Stimulated activated naive CD8-positive, alpha-beta T cell treated with anti-CD3 and anti-CD28 coated beads, Interleukin-15, Interleukin-2, amounts not matched to agents 100 U/mL and 50 U/mL, for 24 hours (primary cell): ENCODE measurements at places on chromosomes 1 and 21.

- no peak for DNase-seq
Measured at GRCh38 chr1:234170622-234171021, 202.6 kb upstream of the COA6 start.

- DNase-seq = no peak
Measured at GRCh38 chr1:96633695-96634094, 87.9 kb upstream of the PTBP2 start.

DNA sequence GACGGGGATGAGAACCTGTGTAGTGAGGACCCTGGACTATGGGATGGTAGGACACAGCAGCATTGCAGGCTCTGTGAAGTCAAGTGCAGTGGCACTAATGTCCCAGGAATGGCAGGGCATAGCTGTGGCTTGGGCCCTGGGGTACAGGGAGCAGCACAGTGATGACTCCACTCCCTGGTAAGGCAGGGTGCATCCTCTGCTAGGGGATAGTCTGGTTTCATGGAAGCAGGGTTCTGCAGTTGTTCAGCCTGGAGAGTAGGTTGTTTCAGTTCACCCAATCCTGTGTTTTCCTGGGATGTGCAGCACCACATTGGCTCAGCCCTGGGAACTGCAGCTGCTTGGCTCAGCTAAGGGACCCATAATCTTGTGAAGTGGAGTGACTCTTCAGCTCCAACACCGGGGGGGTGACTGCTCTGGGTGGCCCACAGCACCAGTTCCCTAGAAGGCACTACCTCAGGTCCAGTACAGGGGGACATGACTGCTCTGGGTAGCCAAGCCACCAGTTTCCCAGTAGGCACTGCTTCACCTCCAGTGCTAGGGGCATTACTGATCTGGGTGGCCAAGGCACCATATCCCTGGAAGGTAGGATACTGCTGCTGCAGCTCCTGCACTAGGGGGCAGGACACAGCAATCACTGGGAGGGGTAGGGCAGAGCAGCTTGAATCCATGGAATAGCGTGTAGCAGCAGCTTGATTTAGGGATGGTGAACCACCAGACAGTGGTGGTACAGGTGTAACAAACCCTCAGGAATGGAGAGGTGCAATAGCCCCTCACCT is 15.3 kb upstream of the C1orf185 start:
- no peak for DNase-seq

DNA sequence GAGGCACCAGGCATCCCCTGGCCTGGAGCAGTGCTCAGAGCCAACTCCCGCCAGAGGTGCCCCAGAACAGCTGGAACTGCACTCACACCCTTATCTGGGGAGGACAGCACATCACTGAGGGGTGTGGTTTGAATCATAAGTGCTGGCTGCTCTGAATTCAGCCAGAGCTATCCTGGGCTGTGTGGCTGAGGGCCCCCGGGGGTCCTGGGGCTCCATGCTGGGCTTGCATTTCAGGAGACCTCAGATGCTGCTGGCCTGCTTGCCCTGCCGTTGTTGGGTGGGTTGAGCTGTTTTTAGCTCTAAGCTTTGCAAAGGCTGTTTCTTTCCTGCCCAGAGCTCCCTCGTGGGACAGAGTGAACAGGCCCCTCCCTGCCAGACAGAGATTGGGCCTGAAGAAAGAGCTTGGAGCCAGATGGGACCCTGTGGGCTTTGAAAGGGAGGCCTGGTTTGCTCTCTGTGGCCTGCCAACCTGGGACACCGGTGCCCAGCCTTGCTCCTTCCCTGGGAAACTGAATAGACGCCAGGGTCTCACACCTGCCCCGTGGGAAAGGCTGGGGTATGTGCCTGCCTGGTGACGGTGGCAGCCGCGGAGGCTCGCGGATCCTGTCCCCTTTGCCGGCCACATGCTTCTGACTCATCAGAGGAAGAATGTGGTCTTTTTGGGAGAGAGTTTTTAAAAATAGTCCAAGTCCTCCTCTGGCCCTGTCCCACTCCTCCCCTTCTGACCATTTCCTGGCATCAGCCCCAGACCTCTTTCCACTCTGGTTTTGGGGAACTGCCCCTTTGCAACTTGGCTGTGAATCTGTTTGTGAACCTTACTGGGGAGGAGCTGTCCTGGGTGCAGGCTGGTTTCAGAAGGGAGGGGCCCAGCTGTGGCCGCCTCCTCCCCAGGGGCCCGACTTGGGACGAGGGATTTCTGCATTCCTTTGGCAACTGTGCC is 30.0 kb downstream of the ARHGEF10L start:
- DNase-seq = no peak

DNA sequence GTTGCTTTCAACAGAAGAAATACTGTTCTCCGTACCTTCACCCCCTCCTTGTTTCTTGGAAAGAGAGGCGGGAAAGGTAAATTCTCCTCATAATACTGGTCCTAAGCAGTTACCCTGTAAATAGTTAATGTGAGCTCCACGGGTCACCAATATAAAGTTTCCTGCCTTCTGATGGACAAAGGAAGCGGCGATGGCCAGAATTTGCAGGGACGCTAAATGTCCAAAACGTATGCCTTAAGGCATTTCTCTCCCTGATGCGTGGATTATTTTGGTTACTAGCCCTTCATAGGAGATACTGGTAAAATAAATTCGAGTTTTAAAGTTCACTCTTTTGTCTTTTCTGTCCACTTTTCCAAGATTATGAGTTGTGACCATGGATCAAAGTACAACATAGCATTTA is 898 bp upstream of the PTGS2 start:
- no peak for DNase-seq

DNA sequence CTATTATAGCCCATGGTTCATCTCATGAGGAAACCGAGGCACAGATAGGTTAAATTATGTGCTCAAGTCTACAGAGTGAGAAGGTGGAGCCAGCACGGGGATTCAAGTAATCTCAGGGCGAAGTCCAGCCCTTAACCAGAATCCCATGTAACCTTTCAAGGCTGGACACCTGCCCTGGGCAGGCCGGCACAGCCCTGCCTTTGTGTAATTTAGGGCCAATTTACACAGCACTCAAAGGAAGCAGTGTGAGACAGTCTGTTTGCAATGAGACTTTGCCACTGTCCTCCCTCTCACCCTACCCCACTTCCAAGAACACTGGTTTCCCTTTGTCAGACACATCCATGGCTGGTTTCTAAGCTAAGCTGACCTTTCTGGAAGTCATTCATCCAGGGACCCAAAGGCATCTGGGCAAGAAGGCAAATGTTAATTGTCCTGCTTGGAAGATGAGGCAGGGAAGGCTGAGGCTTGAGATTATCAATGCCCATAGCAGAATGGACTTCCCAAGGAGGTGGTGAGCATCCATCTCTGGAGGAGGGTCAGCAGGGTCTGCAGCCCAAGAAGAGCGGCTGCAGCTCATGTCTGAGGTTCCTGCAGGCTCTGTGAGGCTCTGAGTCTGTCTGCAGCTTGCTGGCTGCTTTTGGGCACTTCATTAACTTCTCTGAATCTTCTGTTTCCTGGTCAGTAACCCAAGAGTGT is 159.2 kb downstream of the TRABD2B start:
- no peak for DNase-seq
